ENCODE measurements at places on chromosomes 5 and 9. TPM values are rescaled to one million over a fixed set of nuclear protein-coding genes. Genes with fewer than 3 reads are reported as not detected.

The MOB3B gene
- total RNA-seq, result 12.9 TPM

The LMNB1 gene
- total RNA-seq, result 30.6 TPM

The IL6ST gene
- total RNA-seq, result 319 TPM

The PCDHGA7 gene
- total RNA-seq, result 6.3 TPM

The PNPLA7 gene
- total RNA-seq, result 8.9 TPM

The SLC25A48 gene
- total RNA-seq, result not detected

The AFAP1L1 gene
- 22.8 TPM for total RNA-seq

The SAXO1 gene
- 0.54 TPM for total RNA-seq

The PCDHGA12 gene
- total RNA-seq, result 5.6 TPM

The PCDHGB7 gene
- total RNA-seq, result 18.1 TPM

- H3K27ac ChIP-seq, result no peak overlapping the region
- no peaks in the 10 kb centered on the region for H3K36me3 ChIP-seq
- H3K27me3 ChIP-seq, result no peaks in the 10 kb centered on the region
- DNase-seq, result peak; percentile 39
These were observed 1446.4 kb upstream of the WWC1 start for GRCh38 chr5:166845044-166845443.

GRCh38 chr9:35686222-35687203 lies 3.2 kb downstream of the TPM2 start:
- DNase-seq, result no peak
- no peak overlapping the region for H3K4me3 ChIP-seq
- H3K27ac ChIP-seq, result no peak overlapping the region
- peaks cover 11% of the 10 kb centered on the region for H3K4me1 ChIP-seq
- peaks cover 8% of the 10 kb centered on the region for H3K36me3 ChIP-seq
- no peaks in the 10 kb centered on the region for H3K27me3 ChIP-seq

GRCh38 chr9:37954581-37954981 lies 50.7 kb upstream of the SLC25A51 start:
- H3K27me3 ChIP-seq, result no peaks in the 10 kb centered on the region
- H3K4me1 ChIP-seq, result no peaks in the 10 kb centered on the region
- DNase-seq, result no peak

DNA sequence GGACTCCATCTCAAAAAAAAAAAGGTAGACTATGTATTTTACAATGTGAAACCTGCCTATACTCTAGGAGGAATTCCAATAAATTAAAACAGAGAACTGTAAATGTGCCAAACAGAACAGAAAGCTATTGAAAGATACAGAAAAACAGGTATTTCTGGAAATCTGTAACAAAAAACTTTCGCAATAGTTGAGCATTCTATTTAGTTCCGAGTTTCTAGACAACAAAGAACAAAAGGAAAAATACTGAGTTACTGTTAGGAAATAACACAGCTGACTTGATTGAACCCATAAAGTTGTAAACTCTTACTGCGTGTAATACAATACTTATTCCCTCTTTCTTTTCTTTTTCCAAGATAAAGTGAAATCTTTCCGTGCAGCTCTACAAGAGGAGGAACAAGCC lies 18.6 kb downstream of the DIMT1 start:
- H3K36me3 ChIP-seq, result peaks cover 36% of the 10 kb centered on the region
- no peak overlapping the region for H3K27ac ChIP-seq
- DNase-seq, result no peak
- no peaks in the 10 kb centered on the region for H3K4me1 ChIP-seq

DNA sequence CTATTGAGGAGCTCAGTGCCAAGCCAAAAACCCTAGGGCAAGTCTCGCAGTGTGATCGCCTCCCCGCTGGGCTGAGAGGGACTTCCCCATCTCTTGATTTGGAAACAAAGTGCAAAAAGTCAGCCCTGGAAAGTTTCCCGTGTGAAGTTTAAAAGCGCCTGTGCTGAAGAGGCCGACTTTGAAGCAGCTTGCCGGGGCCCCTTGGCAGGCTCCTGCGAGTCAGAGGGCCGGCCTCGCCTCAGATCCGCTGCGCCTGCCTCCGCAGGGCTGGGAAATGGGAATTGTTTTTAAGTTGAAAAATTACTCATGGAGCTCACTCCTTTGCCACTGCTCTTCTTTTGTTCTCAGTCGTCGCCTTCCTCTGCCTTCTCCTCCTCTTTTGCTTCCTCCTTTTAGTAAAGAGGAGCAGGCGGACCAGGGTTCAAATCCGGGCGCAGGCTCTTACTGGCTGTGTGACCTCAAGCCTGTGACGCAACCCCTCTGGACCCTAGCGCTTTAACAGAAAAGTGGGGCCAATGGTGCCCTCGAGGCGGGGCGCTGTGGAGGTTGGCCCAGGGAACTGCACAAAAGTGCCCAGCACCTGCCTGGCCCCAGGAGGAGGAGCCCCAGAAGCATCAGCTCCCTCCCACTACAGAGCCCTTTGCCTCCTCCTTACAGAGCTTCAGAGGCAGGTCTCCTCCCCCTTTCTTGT lies 14.7 kb upstream of the LHX2 start:
- no peak overlapping the region for H3K27ac ChIP-seq
- H3K36me3 ChIP-seq, result no peaks in the 10 kb centered on the region
- H3K4me3 ChIP-seq, result no peak overlapping the region
- DNase-seq, result no peak
- no peaks in the 10 kb centered on the region for H3K4me1 ChIP-seq

DNA sequence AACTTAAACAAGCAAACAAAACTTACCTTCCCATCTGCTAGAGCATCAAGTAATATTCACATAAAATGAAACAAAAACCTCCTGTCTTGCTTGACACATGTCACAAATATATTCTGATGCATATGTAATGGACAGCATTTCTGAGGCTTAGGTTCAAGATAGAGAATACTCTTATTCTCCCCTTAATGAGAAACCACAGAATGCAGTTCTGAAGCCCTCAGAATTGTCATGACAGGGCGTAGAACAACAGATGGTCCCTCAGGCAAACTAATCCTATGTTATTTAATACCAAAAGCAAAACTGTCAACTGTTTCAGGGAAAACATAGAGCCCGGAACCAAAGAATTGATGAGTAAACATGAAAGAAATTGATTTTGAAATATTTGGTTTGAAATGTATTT lies 229.9 kb upstream of the RIOK2 start:
- no peaks in the 10 kb centered on the region for H3K36me3 ChIP-seq
- H3K4me1 ChIP-seq, result no peaks in the 10 kb centered on the region
- H3K27ac ChIP-seq, result no peak overlapping the region
- H3K27me3 ChIP-seq, result no peaks in the 10 kb centered on the region

- no peak overlapping the region for H3K27ac ChIP-seq
- no peaks in the 10 kb centered on the region for H3K4me1 ChIP-seq
These were observed 135.6 kb downstream of the ACTL7B start for GRCh38 chr9:108720191-108720642.

DNA sequence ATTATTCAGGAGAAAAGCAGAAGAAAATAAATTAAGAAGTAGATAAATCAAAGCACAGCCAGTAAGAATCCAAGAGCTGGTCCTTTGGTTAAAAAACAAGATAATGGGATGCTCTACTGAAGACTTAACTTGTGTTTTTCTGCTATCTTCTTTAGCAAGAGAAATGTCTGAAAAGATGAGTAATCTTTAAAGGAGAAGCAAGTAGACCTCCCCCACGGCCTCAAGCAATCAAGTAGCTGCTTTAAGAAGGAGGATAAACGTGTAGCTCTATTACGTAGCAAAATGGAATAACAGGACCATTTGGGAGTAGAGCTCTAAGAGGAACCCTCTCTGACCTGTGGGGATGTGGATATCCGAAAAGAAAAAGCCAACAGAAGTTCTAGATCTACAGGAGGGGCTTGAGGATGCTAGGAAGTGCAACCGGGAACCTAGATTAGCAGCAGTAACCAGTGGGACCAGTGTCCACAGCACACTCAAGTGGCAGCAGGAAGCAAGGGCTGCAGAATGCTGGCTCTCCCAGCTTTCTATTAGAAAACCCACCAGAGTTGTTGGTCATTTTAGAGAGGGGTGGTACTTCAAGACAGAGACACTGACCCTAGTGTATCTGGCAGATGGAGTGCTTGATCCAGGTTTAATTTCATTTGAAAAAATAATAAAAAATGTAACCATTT lies 185.4 kb downstream of the GABBR2 start:
- no peaks in the 10 kb centered on the region for H3K36me3 ChIP-seq
- H3K4me3 ChIP-seq, result no peak overlapping the region
- DNase-seq, result no peak
- no peaks in the 10 kb centered on the region for H3K4me1 ChIP-seq
- H3K27ac ChIP-seq, result no peak overlapping the region
- H3K27me3 ChIP-seq, result no peaks in the 10 kb centered on the region

DNA sequence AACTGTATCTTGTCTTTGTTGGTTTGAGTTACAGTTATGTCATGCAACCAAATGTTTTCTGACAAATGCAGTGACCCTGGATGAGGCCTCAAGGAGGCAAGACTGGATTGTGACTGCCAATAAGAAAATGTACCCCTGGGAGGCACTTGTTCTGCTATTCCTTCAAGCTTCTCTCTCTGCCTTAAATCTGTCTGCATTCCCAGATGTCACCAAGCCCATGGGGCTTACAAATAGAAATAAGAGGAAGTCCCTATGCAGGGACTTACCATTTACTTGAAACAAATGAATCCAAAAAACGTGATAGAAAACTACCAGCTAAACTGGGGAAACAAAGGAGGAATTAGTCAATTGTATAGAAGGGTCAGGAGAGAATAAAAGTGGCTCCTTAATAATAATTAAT lies 8.2 kb upstream of the PARP8 start:
- no peaks in the 10 kb centered on the region for H3K27me3 ChIP-seq
- no peaks in the 10 kb centered on the region for H3K4me1 ChIP-seq
- DNase-seq, result no peak
- no peaks in the 10 kb centered on the region for H3K36me3 ChIP-seq
- no peak overlapping the region for H3K4me3 ChIP-seq

- no peaks in the 10 kb centered on the region for H3K36me3 ChIP-seq
- peak; percentile 31 for DNase-seq
- no peak overlapping the region for H3K27ac ChIP-seq
- H3K4me3 ChIP-seq, result no peak overlapping the region
These were observed 50.7 kb downstream of the BAAT start for GRCh38 chr9:101333926-101334702.

DNA sequence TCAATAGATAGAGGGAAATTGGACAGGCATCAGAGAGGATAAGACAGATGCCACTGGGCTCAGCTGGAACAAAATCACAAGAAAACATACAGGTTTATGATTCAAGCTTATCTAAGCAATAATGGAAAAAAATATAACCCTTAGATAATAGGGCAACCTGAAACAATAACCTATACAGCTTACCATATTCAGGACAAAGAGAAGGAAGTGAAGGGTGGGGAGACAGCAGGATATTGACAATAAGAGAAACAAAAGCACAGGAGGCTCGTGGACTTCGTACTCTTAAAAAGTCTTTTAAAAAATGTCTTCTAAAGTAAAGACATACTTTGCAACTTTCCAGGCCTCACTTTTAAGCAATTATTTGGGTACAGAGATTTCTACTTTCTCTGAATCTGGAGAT lies 225.3 kb downstream of the NTRK2 start:
- no peak for DNase-seq
- no peak overlapping the region for H3K4me3 ChIP-seq
- H3K36me3 ChIP-seq, result no peaks in the 10 kb centered on the region
- peaks cover under 1% of the 10 kb centered on the region for H3K4me1 ChIP-seq

GRCh38 chr9:106019039-106019680 lies 324.8 kb downstream of the TMEM38B start:
- H3K4me1 ChIP-seq, result peaks cover 23% of the 10 kb centered on the region
- H3K36me3 ChIP-seq, result no peaks in the 10 kb centered on the region
- DNase-seq, result peak; percentile 88
- H3K4me3 ChIP-seq, result no peak overlapping the region
- H3K27me3 ChIP-seq, result no peaks in the 10 kb centered on the region

DNA sequence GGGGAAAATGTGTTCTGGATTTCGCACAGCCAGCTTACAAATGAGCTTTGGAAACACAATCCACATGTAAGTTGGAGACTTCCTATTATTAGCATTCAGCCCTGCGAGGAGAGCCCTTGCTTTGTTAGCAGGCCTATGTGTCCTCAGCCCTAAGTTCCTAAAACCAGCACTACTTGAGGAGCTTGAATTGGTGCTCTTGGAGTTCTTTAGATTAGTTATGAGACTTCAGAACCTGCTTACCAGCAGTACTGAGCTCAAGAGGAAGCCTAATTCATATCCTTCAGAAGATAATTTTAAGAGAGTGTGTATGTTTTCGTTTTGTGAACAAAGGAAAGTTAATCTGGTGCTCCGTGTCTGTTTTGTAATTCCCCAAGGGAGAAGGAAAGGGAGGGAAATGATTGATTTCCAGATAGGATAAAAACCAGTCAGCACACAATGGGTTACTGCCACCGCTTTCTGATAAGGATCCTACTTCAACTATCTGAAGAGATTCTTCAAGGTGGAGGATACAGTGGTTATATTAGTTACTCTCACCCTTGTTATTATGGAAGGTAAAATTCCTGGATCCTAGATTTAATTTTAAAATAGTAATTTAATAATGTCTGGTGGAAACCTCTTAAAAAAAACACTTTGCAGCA lies 35.2 kb downstream of the PIK3R1 start:
- no peak overlapping the region for H3K4me3 ChIP-seq
- H3K27me3 ChIP-seq, result no peaks in the 10 kb centered on the region
- H3K27ac ChIP-seq, result peak overlapping the region; percentile 83
- no peaks in the 10 kb centered on the region for H3K36me3 ChIP-seq
- H3K4me1 ChIP-seq, result peaks cover 46% of the 10 kb centered on the region
- DNase-seq, result no peak

DNA sequence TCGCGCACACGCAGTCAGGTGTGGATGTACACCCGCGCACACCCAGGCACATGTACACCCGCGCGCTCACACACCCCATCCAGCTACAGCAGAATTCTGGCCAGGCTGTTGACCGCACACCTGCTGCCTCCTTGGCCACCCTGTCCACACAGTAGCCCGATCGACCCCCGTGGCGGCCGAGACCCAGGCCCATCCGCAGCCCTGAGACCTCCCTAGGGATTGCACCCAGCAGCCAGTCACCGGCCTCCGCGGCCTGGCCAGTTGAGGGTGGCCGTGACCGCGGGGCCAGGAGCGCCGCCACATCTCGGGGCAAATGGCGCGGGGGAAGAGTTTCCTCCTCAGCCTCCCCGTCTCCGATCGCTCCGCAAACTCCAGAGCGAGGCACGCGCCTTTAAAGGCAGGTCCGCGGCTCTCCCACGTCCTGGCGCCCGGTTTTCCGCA lies 774 bp upstream of the ADAMTS16 start:
- peaks cover 11% of the 10 kb centered on the region for H3K27me3 ChIP-seq
- H3K4me1 ChIP-seq, result no peaks in the 10 kb centered on the region
- no peak overlapping the region for H3K27ac ChIP-seq
- no peak overlapping the region for H3K4me3 ChIP-seq
- no peaks in the 10 kb centered on the region for H3K36me3 ChIP-seq

GRCh38 chr5:142151436-142152383 lies 43.1 kb downstream of the NDFIP1 start:
- DNase-seq, result peak; percentile 68
- H3K27me3 ChIP-seq, result no peaks in the 10 kb centered on the region
- H3K4me1 ChIP-seq, result no peaks in the 10 kb centered on the region
- peaks cover 4% of the 10 kb centered on the region for H3K36me3 ChIP-seq

DNA sequence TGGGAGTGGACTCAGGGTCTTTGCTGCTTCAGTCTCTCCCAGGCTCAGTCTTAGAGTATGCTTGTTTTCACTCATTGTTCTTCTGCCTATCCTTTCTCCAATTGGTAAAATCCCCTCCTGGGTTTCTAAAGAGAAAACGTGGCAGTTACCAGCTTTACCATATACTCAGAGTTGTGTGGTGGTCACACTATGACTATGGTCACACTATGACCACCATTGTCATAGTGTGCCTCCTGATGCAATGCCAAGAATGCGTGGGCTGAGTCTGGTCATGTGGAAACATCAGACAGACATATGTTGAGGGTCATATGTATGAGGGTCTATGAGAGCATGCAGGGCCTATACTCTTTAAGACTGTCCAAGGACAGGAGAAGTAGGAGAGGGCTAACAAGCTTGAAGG lies 326.5 kb upstream of the PRR16 start:
- H3K4me1 ChIP-seq, result no peaks in the 10 kb centered on the region
- no peaks in the 10 kb centered on the region for H3K36me3 ChIP-seq
- H3K4me3 ChIP-seq, result no peak overlapping the region
- no peak overlapping the region for H3K27ac ChIP-seq
- no peak for DNase-seq
- no peaks in the 10 kb centered on the region for H3K27me3 ChIP-seq
